Cerebellar nuclear complex (tissue), 1 donor: ENCODE measurements at places on chromosomes 1 and 21.
A peak's percentile ranks its signal among the peaks of the same experiment; 100 is the strongest.

DNA sequence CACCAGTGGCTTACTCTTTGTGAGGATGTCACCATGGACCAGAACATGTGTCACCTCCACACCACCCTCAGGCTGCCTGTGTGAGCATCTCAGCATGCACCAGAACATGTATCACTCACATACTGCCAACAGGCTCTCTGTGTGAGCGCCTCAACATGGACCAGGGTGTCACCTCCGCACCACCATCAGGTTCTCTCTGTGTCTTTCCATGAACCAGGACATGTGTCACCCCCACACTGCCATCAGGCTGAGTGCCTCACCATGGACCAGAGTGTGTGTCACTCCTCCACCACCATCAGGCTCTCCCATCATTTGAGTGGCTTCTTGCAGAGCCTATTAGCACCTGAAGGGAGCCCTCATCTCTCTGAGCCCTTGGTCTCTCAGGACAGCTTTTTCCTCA lies 125.2 kb downstream of the ZNF648 start:
- no peak for DNase-seq

DNA sequence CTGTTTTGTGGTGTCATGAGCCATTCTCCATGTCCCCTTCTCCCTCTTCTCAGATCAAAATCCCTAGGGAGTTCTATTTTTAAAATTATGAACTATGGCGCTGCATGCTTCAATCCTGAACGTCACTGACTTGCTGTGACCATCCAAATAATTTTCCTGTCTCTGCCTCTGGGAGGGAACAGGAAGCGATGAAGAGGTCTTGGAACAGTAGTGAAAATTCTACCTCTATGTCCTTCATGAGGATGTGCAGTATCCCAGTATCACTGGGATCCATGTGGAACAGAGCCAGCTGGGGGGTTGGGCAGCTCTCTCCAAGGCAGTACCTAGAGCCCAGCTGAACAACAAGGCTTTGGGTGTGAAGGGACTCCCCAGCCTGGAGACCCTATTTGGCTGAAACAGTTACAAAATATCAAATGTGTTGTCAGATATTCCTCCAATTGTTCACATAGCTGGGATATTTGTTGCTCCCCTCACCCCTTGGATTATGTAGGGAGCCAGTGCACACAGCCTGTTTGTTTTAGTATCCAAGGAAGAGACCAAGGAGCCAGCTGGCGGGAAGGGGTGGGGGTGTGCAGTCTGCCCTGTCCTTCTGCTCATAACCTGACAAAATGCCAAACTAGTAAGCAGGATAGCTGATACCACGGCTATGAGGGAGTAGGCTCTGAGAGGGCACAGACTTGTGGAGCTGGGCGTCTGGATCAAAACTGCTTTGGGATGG lies 7.6 kb downstream of the DCLRE1B start:
- DNase-seq = peak; percentile 56

DNA sequence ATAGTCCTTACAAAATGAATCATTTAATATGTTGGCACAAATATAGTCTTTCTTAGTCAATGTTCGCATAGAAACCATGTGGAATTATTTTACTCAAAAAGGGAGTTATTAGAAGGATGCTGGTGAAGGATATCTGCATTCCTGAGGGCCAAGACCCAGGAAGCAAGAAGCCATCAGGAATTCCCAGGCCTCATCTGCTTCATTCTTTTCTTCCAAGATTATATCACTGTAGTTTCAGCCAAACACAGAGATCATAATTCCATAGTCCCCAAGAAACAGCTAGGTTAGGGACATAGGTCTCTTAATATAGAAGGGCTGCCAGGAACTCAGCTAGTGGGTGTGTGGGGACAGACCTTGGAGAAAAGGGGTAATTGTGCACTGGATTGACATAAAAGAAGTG lies 28.6 kb upstream of the DISC1 start:
- DNase-seq = no peak

- no peak for DNase-seq
These were observed 17.1 kb downstream of the THEM4 start for GRCh38 chr1:151892190-151892589.

- DNase-seq = no peak
These were observed 15.2 kb downstream of the GIPC2 start for GRCh38 chr1:78060857-78061563.

DNA sequence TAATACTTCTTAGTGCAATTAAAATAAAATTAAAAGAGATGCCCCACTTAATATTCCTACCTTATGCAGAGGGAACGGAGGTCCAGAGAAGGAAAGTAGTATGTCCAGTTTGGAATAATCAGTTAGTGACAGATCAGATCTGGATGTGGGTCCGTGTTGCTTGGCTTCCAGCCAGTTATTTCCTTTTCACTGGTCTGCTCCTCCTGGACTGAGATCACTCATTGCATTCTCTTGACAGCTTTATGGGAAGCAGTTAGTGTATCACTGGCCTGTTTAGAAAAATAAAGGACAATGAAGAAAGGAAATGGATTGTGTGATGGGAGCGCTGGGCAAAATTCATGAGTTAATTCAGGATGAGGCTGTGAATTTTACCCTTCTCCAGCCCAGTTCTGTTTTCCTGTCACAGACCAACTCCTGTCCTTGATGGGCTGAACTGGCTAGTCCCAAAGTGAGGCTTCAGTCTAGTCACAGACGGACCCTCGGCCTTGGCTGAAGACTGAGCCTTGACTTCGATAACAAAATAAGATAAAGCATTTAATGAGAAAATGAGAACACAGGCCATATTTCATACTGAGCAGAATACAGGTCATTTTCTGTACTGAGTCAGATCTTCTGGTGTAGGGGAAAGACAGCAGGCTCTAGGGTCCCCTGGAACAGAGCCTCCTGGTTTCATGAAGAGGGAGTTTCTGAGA lies 85.2 kb upstream of the TRABD2B start:
- DNase-seq = no peak
